ENCODE measurements at places on chromosomes 6 and 20.
A peak's percentile ranks its signal among the peaks of the same experiment; 100 is the strongest.

DNA sequence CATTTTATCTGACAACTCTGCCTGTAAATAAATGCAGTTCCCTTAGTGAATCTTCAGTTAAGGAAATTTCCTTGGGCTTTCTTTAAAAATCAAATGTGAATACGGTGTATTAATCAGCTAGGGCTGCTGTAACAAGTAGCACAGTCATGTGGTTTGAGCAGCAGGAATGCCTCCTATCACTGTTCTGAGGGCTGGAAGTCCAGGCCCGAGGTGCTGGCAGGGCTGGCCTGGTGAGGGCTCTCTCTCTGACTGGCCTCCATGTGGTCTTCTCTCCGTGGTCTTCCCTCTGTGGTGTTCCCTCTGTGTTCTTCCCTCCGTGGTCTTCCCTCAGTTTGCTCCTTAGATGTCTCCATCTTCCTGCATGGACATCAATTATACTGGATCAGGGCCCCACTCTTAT lies 124.1 kb downstream of the SMOC2 start:
- DNase-seq = no peak

DNA sequence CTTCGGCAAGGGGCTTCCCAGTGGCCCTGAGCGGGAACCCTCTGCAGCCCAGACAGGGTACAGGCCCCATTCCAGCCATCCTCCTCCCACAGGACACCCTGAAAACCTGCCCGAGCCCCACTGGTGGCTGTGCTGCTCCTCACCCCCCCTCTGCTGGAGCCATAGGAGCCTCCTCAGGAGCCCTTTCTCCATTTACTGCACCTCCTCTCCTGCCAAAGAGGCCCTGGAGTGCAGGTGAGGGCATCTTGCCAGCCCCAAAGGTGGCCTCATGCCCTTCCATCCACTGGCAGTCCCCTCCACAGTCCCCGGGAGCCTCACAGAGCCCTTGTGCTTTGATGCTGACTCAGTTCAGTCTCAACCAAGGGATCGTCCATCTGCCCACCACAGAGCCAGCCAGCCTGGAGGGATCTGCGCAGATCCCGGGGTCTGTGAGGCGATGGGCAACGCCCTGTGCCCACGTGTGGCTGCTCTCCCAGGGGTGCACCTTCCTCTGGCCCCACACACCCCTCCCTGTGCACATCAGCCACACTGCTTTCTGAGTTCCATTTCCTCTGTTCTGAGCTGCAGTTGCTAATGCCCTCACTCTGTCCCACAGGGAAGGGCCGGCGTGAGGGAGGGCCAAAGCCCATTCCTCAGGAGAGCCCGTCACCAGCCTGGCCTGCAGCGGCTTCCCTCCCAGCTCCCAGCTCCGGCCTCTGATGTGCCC lies 228.5 kb downstream of the DLL1 start:
- no peak for DNase-seq

DNA sequence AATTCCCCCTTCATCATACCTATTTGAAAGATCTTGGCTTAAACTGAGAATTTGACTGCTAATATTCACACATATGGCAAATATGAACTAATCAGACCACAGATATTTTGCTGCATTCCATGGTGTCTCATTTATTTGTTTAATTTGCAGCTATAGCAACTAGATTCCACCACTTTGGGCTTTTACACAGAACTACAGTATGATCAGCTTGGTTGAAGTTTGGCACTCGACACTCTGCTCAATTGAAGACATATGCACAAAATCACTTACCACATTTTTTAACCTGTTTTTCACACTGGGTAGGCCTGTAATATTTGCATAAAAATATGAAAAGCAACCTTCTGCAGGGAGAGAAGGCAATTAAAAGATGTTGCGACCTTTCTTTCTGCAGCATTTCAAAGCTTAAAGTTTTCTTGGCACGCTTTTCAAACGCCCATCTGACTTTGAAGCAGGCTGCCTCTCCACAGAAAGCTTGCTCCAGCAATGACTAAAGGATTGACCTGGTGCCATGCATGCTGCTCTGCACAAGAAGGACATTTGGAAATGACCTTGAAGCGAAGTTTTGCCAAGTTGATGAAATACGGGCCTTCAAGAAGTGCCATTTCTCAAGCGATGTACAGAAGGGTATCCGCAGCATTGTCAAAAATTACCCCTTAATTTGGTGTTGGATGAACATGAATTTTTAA lies 126.7 kb downstream of the AIG1 start:
- no peak for DNase-seq

- no peak for DNase-seq
These were observed 41.1 kb downstream of the CNR1 start for GRCh38 chr6:88124925-88125557.

DNA sequence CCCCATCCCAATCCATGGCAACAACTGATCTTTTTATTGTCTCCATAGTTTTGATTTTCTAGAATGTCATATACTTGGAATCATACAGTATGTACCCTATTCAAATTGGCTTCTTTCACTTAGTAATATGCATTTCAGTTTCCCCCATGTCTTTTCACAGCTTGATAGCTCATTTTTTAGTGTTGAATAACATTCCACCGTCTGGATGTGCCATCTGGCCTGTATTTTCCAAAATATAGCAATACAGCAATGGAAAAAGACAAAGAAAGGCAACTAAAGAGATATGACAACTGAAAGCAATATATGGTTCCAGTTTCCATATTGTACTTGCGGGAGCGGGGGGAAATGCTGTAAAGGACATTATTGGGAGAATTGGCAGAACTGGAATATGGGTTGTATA lies 166.4 kb upstream of the NT5E start:
- DNase-seq = no peak

DNA sequence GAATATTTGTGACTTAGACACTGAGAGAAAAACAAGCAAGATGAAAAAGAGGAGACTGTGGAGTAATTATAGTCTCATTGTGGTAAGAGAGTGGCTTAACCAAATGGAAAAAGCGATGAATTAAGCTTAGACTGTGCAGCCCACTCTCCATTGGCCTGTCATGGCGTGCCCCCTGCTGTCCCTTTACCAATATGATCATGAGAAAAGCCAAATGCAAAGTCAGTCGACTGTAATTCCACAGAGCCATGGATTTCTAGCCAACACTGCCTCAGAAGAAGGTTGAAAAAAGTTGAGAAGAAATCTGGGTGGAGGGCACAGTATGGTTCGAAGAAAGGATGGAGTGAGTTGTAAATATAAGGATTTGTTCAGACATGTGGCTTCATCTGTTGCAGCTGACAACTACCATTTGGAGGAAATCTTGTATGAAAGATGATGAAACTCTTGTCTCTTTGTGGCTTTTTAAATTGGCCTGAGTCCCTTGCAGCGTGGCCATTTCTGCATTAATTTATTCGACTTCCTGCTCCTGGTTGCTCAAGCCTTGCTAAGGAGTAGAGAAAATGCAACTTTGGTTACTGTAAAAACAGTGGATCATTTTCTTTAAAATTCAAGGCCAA lies 251.4 kb downstream of the DOK5 start:
- DNase-seq = no peak

GRCh38 chr6:108497883-108498282 lies 62.8 kb upstream of the FOXO3 start:
- DNase-seq = peak; percentile 79

- DNase-seq = no peak
These were observed 96.3 kb upstream of the AFDN start for GRCh38 chr6:167730441-167730840.

DNA sequence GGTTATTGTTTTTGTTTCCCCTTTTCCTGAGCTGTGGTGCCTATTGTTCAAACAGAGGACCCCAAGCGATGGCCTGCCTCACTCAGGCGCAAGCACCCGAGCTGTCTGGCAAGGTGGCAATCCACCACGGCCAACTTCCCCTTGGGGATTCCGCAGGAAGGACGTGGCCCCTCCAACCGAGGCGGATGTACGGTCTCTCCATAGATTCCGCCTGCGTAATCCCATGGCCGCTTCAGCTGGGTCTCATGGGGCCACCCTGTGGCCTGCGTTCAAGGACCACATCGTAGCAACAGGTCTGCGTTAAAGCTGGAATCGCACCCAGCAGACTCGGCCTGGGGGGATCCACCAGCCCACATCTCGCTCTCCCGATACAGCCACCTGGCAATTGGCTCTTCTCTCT lies 79.9 kb downstream of the CEBPB start:
- peak; percentile 69 for DNase-seq

GRCh38 chr6:157961832-157962575 lies 19.7 kb upstream of the SYNJ2 start:
- DNase-seq = no peak

DNA sequence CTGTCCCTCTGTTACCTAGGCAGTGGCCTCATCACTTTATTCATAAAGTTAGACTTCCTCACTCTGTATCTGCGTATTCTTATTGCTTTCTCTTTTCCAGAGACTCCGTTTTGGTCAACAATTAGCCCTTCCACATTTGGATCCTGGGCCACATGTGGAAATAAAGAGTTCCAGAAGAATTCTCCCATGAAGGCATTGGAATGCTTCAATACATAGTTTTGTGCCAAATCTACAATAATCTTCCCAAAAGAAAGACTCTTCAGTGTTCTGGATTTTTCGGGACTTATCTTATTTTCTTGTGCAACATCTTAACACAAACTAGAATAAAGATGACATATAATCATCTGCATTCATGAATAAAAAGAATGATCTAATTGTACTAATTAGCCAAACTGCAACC lies 187.7 kb upstream of the BMP2 start:
- DNase-seq = no peak

GRCh38 chr6:87105823-87106222 lies 10.9 kb upstream of the CGA start:
- no peak for DNase-seq

- peak; percentile 43 for DNase-seq
These were observed 644 bp downstream of the MAD2L1BP start for GRCh38 chr6:43636308-43636659.

DNA sequence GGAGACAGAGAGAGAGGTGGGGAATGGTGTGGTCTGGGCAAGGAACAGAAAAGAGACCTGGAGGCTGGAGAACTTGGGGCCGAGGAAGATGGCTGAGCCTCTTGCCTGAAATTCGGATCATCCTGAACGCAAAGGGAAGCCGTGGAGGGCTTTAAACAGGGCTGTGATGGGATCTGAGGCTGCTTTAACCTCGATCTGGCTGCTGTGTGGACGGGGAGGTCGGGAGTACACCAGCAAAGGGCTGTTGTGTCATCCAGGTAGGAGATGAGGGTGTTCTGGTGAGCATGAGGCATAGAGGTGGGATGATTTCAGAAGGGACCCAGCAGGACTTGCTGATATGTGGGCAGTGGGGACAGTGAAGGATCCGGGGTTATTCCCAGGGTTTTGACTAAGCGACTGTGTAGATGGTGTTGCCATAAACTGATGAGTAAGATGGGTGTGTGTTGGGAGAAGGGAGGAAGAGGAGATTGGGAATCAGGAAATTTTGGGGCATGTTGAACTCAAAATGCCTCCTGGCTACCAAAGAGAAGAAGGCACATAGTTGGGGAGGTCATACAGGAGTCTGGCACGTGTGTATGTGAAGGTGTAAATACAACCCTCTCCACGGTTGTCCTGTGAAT lies 158.5 kb downstream of the NFATC2 start:
- no peak for DNase-seq

DNA sequence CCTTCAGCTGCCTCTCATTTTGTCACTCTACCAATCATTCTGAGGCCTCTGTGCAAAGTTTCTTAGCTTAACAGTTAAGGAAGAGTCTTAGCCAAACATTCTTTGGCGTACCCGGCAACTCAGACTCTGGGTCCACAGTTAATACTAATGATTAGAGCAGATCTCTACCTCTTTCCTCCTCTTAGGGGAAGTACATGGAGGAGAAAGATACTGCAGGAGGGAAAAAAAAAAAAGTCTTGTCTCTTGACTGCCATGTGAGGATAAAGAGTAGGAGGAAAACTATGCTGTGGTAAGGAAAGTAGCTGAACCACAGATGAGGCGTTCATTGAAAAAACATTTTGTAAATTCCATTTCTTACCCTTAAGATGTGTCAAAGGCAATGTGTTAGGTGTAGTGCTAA lies 44.0 kb upstream of the MARCKS start:
- peak; percentile 28 for DNase-seq

GRCh38 chr20:10470276-10470675 lies 35.2 kb downstream of the SLX4IP start:
- no peak for DNase-seq

DNA sequence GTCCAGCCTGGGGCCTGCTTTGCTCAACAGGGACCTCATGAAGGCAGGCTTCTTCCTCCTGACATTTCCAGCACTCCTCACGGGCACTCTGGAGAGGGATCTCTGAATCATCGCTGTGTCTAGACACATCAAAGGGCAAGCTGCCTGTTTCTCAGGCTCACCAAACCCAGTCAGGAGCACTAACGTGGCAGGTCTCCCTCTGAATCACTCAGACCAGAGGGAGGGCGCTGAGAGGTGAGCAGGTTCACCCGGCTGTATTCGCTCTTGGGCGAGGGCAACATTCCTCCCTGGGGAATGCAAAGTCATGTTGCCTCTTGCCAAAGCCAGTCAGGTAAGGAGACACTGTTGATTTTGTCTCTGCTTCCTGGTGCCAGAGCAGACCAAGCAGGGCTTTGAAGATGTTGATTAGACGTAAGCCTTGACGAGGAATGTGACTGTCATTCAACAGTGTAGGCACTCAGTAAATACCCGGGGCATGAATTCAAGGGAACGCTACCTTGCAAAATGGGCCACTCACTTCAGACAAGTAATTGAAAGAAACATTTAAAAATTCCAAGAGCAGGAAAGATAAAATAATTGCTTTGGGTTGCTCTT lies 50.1 kb downstream of the CYP24A1 start:
- no peak for DNase-seq

- peak; percentile 78 for DNase-seq
These were observed 325.0 kb downstream of the CDC5L start for GRCh38 chr6:44712353-44713111.
